ENCODE measurements at places on chromosomes 2 and 18.
A peak's percentile ranks its signal among the peaks of the same experiment; 100 is the strongest.

GRCh38 chr2:197179744-197180498, 130.7 kb downstream of the ANKRD44 start:
- no peak for DNase-seq

GRCh38 chr18:63198098-63198760, 121.3 kb downstream of the BCL2 start:
- peak; percentile 33 for DNase-seq

GRCh38 chr2:15841776-15842560, 98.4 kb upstream of the MYCN start:
- no peak for DNase-seq

GRCh38 chr2:165634855-165635254, 159.2 kb downstream of the GALNT3 start:
- no peak for DNase-seq

DNA sequence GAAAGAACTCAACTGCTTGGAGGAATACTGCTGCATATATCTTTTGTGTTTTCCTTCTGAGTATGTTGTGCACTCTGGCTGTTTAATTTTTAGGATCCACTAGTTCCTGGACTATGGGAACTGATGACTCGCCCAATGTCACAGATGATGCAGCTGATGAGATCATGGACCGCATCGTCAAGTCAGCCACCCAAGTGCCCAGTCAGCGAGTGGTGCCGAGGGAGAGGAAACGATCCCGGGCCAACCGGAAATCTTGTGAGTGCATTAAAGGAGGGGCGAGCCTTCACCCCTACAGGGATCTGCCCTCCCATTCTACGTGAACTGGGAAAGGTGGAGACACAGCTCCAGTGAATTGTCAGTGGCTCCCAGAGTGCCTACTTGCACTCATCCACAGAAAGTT, 59.6 kb downstream of the TPGS2 start:
- no peak for DNase-seq

DNA sequence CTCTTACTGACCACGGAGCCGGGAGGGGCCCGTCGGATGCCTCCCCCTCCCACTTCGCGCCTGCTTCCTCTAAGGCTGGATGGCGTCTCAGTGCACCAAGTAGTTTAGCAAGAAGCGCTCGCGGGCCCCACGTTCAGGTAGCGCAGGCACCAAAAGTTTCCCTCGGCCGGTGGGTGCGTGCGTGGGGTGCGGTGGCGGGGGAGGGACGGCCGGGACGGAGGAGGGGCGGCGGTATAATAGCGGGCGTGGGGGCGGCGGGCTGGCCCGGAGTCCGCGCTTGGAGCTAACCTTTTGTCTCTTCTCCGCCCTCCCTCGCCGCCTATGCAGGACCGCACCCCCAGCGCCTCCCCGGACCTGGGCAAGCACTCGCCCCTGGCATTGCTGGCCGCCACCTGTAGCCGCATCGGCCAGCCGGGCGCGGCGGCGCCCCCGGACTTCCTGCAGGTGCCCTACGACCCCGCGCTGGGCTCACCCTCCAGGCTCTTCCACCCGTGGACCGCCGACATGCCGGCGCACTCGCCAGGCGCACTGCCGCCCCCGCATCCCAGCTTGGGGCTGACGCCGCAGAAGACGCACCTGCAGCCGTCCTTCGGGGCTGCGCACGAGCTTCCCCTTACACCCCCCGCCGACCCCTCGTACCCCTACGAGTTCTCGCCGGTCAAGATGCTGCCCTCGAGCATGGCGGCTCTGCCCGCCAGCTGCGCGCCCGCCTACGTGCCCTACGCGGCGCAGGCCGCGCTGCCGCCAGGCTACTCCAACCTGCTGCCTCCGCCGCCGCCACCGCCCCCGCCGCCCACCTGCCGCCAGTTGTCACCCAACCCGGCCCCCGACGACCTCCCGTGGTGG, 1.0 kb downstream of the SP5 start:
- DNase-seq: no peak

- DNase-seq: no peak
Measured at GRCh38 chr18:77763530-77764145, 514.0 kb downstream of the GALR1 start.

GRCh38 chr2:54103454-54104314, 11.7 kb upstream of the ACYP2 start:
- peak; percentile 53 for DNase-seq

GRCh38 chr2:196954001-196954400, 27.5 kb upstream of the PGAP1 start:
- no peak for DNase-seq
